Bronchial epithelial cell (primary cell): ENCODE measurements at places on chromosomes 5 and 9. TPM values are rescaled to one million over a fixed set of nuclear protein-coding genes. Genes with fewer than 3 reads are reported as not detected.

IL13 gene
- total RNA-seq = not detected in 2 replicates

ECSCR gene
- total RNA-seq = not detected in 2 replicates

CCNI2 gene
- 0.26 TPM in 1 of 2 replicates, not detected in the other for total RNA-seq

GRCh38 chr5:54514291-54514690 lies 3.3 kb upstream of the SNX18 start:
- DNase-seq = no peak

- no peak for DNase-seq
Measured at GRCh38 chr5:31054453-31054852, 139.0 kb upstream of the CDH6 start.

DNA sequence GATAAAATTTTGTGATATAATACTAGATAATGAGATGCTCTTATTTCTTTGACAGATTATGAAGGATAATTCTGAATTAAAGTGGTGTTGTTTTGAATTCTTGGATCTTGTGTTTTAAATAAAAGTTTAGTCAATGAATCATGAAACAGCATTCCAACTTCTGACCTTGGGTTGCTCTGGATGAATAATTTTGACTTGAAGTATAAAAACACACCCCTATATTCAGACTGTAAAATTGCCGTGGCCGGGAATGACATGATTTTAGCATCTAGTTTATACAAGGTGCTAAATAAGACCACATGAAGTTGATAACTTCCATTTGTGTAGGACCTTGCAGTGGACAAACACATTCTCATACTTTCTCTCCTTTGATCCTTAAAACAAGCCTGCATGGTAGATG lies 67.2 kb upstream of the DAP start:
- DNase-seq = no peak

GRCh38 chr9:109996936-109997580 lies 210.9 kb downstream of the C9orf152 start:
- peak; percentile 41 for DNase-seq
